CD4-positive, CD25-positive, alpha-beta regulatory T cell (primary cell): ENCODE measurements at places on chromosomes 13 and 19. TPM values are rescaled to one million over a fixed set of nuclear protein-coding genes. Genes with fewer than 3 reads are reported as not detected.
A peak's percentile ranks its signal among the peaks of the same experiment; 100 is the strongest.

The B3GLCT gene
- total RNA-seq, result 3.4 TPM

The ZNF729 gene
- not detected for total RNA-seq

- H3K4me1 ChIP-seq, result no peaks in the 10 kb centered on the region
- no peak overlapping the region for H3K4me3 ChIP-seq
- no peak for DNase-seq
- H3K27me3 ChIP-seq, result no peaks in the 10 kb centered on the region
- no peak overlapping the region for H3K27ac ChIP-seq
Observed at GRCh38 chr13:98280176-98280510, 103.1 kb upstream of the RNF113B start.

GRCh38 chr19:45616704-45617017 is 14.6 kb upstream of the GPR4 start:
- no peak overlapping the region for H3K4me3 ChIP-seq
- peaks cover 66% of the 10 kb centered on the region for H3K36me3 ChIP-seq
- H3K27ac ChIP-seq, result no peak overlapping the region
- H3K4me1 ChIP-seq, result no peaks in the 10 kb centered on the region

- no peaks in the 10 kb centered on the region for H3K4me1 ChIP-seq
- H3K27me3 ChIP-seq, result peaks cover 5% of the 10 kb centered on the region
- H3K4me3 ChIP-seq, result no peak overlapping the region
- H3K36me3 ChIP-seq, result no peaks in the 10 kb centered on the region
- DNase-seq, result no peak
- H3K27ac ChIP-seq, result no peak overlapping the region
Observed at GRCh38 chr19:17618936-17619335, 63.5 kb downstream of the COLGALT1 start.

DNA sequence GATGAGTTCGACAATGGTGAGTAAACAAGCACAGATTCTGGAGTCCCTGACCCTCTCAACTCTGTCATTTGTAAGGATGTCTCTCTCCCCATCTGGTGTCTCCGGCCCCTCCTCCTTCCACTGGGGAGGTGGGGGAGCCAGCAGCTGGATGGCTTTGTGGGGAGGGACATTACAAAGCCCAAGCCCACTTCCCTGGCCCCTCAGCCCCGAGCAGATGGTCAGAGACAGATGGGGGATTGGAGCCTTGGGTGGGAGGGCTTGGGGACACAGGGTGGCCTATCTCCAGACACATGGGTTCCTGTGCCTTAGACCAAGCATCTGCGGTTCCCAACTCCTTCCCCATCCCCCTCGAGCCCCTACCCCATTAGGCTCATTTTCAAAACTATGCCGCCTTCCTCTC is 2.5 kb downstream of the TIMM50 start:
- no peaks in the 10 kb centered on the region for H3K27me3 ChIP-seq
- DNase-seq, result no peak
- no peak overlapping the region for H3K27ac ChIP-seq
- peaks cover 27% of the 10 kb centered on the region for H3K36me3 ChIP-seq
- no peak overlapping the region for H3K4me3 ChIP-seq

DNA sequence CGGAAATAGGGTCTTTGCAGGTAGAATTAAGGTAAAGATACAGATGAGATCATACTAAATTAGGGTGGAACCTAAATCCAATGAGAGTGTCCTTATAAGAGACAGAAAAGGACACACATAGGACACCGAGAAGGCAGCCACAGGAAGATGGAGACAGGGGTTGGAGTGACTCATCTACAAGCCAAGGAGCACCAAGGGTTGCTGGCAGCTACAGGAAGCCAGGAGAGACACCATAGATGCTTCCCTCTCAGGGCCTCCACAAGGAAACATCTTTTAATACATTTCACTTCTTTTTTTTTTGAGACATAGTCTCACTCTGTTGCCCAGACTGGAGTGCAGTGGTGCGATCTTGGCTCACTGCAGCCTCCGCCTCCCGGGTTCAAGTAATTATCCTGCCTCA is 10.1 kb downstream of the TMEM143 start:
- no peaks in the 10 kb centered on the region for H3K27me3 ChIP-seq
- no peak for DNase-seq
- no peaks in the 10 kb centered on the region for H3K4me1 ChIP-seq
- H3K36me3 ChIP-seq, result no peaks in the 10 kb centered on the region
- no peak overlapping the region for H3K27ac ChIP-seq

- peaks cover 50% of the 10 kb centered on the region for H3K4me1 ChIP-seq
- H3K36me3 ChIP-seq, result no peaks in the 10 kb centered on the region
- H3K27me3 ChIP-seq, result no peaks in the 10 kb centered on the region
- peak overlapping the region; percentile 84 for H3K27ac ChIP-seq
- peak overlapping the region; percentile 66 for H3K4me3 ChIP-seq
Observed at GRCh38 chr13:99431927-99432608, 69.2 kb upstream of the TM9SF2 start.

DNA sequence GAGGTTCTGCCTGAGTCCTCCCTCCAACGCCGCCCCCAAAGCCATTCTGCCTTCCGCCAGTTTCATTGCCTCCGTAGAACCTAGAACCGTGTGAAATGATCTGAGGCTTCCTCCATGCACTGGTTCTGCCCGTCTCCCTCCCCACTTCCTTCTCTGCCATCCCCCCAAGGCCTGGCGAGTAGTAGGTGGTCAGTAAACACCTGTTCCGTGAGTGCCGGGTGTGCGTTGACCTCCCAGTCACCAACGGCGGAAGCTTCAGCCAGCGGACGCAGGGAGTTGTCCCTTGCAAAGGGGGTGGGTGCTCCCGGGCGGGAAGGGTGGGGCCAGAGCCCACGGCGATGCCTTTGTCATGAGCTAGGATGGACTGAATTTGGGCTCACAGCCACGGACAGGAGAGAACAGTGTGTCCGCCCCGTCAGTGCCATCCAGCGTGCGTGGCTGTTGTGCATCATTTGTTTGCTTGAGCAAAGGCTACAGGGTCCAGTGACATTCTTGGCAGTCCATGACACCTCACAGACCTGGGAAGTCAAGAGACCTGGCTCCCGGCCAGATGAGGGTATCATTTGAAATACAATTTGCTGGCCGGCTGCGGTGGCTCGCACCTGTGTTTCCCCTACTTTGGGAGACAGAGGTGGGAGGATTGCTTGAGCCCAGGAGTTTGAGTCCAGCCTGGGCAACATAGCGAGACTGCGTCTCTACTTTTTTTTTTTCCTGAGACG is 43.1 kb downstream of the NFIC start:
- H3K4me1 ChIP-seq, result no peaks in the 10 kb centered on the region
- H3K27ac ChIP-seq, result no peak overlapping the region
- no peak for DNase-seq

GRCh38 chr19:54526972-54527371 is 24.3 kb downstream of the LAIR2 start:
- DNase-seq, result no peak
- H3K4me3 ChIP-seq, result no peak overlapping the region
- no peaks in the 10 kb centered on the region for H3K36me3 ChIP-seq
- H3K4me1 ChIP-seq, result no peaks in the 10 kb centered on the region
- no peak overlapping the region for H3K27ac ChIP-seq
- no peaks in the 10 kb centered on the region for H3K27me3 ChIP-seq

The KCTD4 gene
- total RNA-seq, result not detected
